ENCODE measurements at places on chromosomes 5 and 9. TPM values are rescaled to one million over a fixed set of nuclear protein-coding genes. Genes with fewer than 3 reads are reported as not detected.

GRCh38 chr5:154451957-154452356 lies 6.2 kb downstream of the SAP30L start:
- H3K27me3 ChIP-seq, result no peaks in the 10 kb centered on the region
- H3K27ac ChIP-seq, result no peak overlapping the region
- no peak overlapping the region for H3K4me3 ChIP-seq

Gene SMIM32
- total RNA-seq, result not detected

GRCh38 chr5:153831973-153832372 lies 206.7 kb downstream of the FAM114A2 start:
- H3K36me3 ChIP-seq, result no peaks in the 10 kb centered on the region
- H3K27ac ChIP-seq, result no peak overlapping the region
- no peaks in the 10 kb centered on the region for H3K27me3 ChIP-seq
- H3K4me3 ChIP-seq, result no peak overlapping the region
- H3K4me1 ChIP-seq, result no peaks in the 10 kb centered on the region

Gene OR1J2
- not detected for total RNA-seq

DNA sequence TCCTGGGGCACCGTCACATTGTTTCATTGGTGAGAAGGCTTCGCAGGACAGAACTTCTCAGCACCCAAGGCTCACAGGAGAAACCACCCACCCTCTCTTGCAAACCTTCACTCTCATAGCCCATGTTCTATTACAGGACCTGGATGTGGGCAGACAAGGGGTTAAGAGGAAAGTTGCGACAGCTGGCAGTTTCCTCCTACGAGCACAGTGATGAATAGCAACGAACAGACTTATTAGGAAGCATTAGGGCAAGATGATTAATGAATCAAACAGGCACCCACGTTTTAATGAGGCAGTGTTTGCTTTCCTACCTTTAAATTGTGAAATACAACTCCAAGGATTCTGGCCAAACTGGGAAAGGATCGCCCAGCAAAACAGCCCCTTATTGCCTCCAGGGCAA lies 339.3 kb downstream of the DRD1 start:
- no peaks in the 10 kb centered on the region for H3K4me1 ChIP-seq
- no peak overlapping the region for H3K27ac ChIP-seq
- no peak for DNase-seq
- H3K27me3 ChIP-seq, result peaks cover 7% of the 10 kb centered on the region
- H3K36me3 ChIP-seq, result peaks cover 4% of the 10 kb centered on the region
- H3K4me3 ChIP-seq, result no peak overlapping the region

DNA sequence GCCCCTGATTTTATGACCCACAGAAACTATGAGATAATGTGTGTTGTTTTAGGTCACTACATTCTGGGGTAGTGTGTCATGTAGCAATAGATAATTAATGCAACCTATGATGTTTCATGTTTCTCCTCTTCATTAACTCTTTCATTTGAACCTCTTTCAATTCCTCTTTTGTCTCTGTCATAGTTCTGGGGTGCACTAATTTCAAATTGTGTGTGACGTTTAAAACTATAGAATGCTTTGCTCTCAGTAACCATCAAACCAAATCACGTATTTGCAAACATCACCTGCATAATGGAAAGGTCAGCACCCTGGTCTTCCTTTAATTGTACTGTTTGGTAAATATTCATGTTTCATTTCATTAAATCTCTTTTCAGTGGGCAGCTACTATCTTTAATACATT lies 621.6 kb downstream of the TLR4 start:
- no peak overlapping the region for H3K4me3 ChIP-seq
- no peaks in the 10 kb centered on the region for H3K4me1 ChIP-seq
- DNase-seq, result no peak
- no peak overlapping the region for H3K27ac ChIP-seq

GRCh38 chr9:101480386-101480785 lies 44.8 kb upstream of the ALDOB start:
- peaks cover 28% of the 10 kb centered on the region for H3K27me3 ChIP-seq
- H3K4me3 ChIP-seq, result no peak overlapping the region
- H3K36me3 ChIP-seq, result no peaks in the 10 kb centered on the region
- no peaks in the 10 kb centered on the region for H3K4me1 ChIP-seq
- H3K27ac ChIP-seq, result no peak overlapping the region

Gene NRG2
- not detected for total RNA-seq

GRCh38 chr5:61578858-61579503 lies 246.9 kb downstream of the ZSWIM6 start:
- H3K4me1 ChIP-seq, result no peaks in the 10 kb centered on the region
- no peak for DNase-seq
- no peak overlapping the region for H3K27ac ChIP-seq

- DNase-seq, result no peak
- no peak overlapping the region for H3K4me3 ChIP-seq
- peaks cover 9% of the 10 kb centered on the region for H3K27me3 ChIP-seq
Observed at GRCh38 chr5:35218981-35219380, 11.3 kb downstream of the PRLR start.

DNA sequence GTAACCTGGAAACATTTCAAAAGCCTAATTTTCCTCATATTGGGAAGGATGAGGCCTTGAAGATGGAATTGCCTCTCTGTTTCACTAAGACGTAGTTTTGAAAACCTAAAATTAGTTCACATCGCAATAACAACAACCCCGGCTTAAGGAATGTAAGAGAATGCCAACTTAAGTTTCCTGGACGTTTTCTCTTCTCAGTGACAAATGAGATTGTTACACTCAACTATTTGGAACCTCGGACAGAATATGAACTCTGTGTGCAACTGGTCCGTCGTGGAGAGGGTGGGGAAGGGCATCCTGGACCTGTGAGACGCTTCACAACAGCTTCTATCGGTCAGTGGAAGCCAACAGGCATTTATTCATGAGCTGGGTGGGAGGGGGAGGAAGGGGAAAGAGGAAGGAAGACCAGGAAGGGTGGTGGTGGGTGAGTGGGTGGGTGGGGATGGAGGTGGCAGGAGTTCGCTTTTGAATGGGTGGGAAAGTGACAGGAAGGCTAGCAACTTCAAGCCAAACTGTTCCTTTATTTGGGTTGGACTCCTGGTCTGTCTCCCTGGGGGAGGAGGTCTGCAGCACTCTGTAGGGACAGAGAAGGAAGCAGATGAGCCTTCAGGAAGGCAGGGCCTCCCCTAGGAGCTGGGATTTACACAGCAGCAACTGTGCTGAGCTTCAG lies 83.4 kb downstream of the TEK start:
- DNase-seq, result no peak
- H3K27me3 ChIP-seq, result no peaks in the 10 kb centered on the region
- H3K27ac ChIP-seq, result no peak overlapping the region
- no peaks in the 10 kb centered on the region for H3K4me1 ChIP-seq

- no peaks in the 10 kb centered on the region for H3K36me3 ChIP-seq
- no peak overlapping the region for H3K27ac ChIP-seq
- peaks cover 64% of the 10 kb centered on the region for H3K27me3 ChIP-seq
- H3K4me1 ChIP-seq, result peaks cover 25% of the 10 kb centered on the region
- no peak overlapping the region for H3K4me3 ChIP-seq
Observed at GRCh38 chr5:116577064-116577788, 2.6 kb upstream of the SEMA6A start.

Gene C9orf152
- total RNA-seq, result not detected

DNA sequence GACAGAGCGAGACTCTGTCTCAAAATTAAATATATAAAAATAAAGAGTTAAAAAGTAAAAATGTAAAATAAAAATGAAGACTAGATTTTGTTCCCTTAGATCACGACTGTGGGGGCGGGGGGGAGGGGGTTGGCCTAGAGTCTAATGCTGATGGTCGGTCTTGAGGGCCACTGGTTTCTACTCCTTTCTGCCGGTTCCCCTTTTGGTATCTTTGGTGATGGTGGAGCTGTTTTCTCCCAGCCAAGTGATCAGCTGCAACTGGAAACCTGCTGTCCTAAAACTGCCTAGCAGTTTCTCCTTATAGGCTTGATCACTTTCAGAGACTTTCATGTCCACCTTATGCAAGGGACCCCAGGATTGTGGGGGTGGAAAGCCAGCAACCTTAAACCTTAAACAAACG lies 1.1 kb downstream of the SRD5A1 start:
- H3K36me3 ChIP-seq, result peaks cover 27% of the 10 kb centered on the region
- peaks cover 35% of the 10 kb centered on the region for H3K4me1 ChIP-seq
- no peak for DNase-seq
- peak overlapping the region; percentile 97 for H3K4me3 ChIP-seq
- no peak overlapping the region for H3K27ac ChIP-seq

DNA sequence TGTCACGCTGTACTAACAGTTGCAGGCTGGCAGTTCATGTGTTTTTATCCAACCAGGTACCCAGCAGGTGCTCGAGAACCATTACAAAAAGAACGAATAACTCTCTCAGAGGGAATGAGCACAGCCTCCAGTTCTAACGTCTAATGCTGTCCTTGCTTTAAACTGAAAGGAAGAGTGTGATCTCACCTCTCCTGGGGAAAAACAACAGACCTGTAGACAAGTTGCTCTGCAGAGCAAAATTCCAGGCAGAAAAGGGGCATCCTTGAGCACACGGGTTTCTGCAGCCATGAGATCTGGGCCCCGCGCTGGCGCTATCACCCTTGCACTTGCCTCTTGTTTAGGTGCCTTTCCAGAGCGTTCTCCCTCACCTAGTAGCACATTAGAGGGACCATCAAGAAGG lies 92.5 kb upstream of the DNAH5 start:
- H3K4me1 ChIP-seq, result peaks cover 2% of the 10 kb centered on the region
- no peak overlapping the region for H3K27ac ChIP-seq
- H3K4me3 ChIP-seq, result no peak overlapping the region
- H3K36me3 ChIP-seq, result no peaks in the 10 kb centered on the region
- peaks cover 1% of the 10 kb centered on the region for H3K27me3 ChIP-seq

Gene SOX30
- total RNA-seq, result 0.65 TPM

Gene MCC
- total RNA-seq, result 4.0 TPM

DNA sequence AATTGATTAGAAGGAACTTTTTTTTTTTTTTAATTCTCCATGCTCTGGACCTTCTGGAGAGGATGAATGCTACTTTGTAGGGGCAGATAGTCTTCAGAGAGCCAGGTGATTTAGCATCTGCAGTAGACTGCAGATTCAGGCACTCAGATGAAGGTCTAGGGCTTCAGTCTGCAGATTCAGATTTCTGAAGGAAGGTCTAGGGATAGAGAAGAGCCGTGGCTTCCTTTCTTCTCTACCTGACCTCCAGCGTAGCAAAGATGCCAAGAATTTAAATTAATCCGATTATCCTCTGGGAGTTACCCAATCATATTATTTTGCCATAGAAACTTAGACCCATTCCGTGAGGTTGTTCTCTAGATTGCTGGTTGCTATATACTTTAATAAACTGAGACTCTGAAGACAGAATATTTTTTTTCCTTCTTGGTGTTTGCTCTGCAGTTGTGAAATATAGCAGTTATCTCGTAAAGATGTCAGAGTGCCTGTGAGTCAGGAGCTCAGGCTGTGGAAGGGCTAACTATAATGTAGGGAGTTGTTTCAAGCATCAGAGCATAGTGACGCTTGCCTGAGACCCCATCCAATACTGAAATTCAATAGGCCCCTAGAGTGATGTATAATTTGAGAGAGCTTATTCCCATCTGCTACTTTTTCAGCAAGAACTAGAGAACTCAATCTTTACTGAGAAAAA lies 132.7 kb upstream of the SLC12A2 start:
- H3K36me3 ChIP-seq, result peaks cover 10% of the 10 kb centered on the region
- H3K4me3 ChIP-seq, result no peak overlapping the region

DNA sequence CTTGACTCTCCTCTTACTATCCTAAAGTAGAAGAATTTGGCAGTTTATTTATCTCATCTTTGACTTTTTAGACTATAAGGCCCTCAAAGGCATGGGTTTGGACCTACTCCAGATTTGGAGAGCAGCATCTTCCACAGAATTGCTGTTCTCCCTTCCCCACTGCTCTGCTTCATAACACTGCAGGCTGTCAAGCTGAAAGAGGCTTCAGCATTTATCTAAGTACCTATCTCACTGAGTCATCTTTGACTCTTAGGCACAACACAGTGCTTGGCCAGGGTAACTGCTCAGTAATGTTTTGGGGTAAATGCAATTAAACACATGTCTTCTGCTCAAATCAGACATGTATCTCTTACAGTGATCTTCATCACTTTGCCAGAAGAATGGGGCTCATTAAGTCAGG lies 60.6 kb downstream of the GRIN3A start:
- no peaks in the 10 kb centered on the region for H3K4me1 ChIP-seq
- no peak overlapping the region for H3K4me3 ChIP-seq
- no peak for DNase-seq
- no peak overlapping the region for H3K27ac ChIP-seq
- peaks cover 4% of the 10 kb centered on the region for H3K27me3 ChIP-seq
- H3K36me3 ChIP-seq, result no peaks in the 10 kb centered on the region

GRCh38 chr5:64872044-64872443 lies 103.3 kb downstream of the CWC27 start:
- H3K4me3 ChIP-seq, result no peak overlapping the region
- DNase-seq, result no peak
- H3K27ac ChIP-seq, result no peak overlapping the region
- H3K27me3 ChIP-seq, result no peaks in the 10 kb centered on the region
- no peaks in the 10 kb centered on the region for H3K4me1 ChIP-seq

Gene FOXD4L6
- total RNA-seq, result not detected

Measured in activated CD4-positive, alpha-beta memory T cell treated with anti-CD3 and anti-CD28 coated beads for 36 hours (primary cell).